ENCODE measurements at places on chromosomes 1 and 21. TPM values are rescaled to one million over a fixed set of nuclear protein-coding genes. Genes with fewer than 3 reads are reported as not detected.

GRCh38 chr1:230228236-230228897, 161.3 kb downstream of the GALNT2 start:
- no peaks in the 10 kb centered on the region for H3K36me3 ChIP-seq
- no peaks in the 10 kb centered on the region for H3K27me3 ChIP-seq

GRCh38 chr1:55146781-55147180, 68.4 kb downstream of the USP24 start:
- H3K4me1 ChIP-seq, result no peaks in the 10 kb centered on the region
- no peak overlapping the region for H3K27ac ChIP-seq
- no peak overlapping the region for H3K4me3 ChIP-seq

- no peak for DNase-seq
- H3K4me3 ChIP-seq, result no peak overlapping the region
- no peaks in the 10 kb centered on the region for H3K4me1 ChIP-seq
- no peaks in the 10 kb centered on the region for H3K36me3 ChIP-seq
- H3K27me3 ChIP-seq, result no peaks in the 10 kb centered on the region
Observed at GRCh38 chr1:201230676-201231075, 40.1 kb downstream of the IGFN1 start.

- no peak for DNase-seq
- no peaks in the 10 kb centered on the region for H3K4me1 ChIP-seq
- H3K27me3 ChIP-seq, result no peaks in the 10 kb centered on the region
- H3K36me3 ChIP-seq, result no peaks in the 10 kb centered on the region
Observed at GRCh38 chr21:38852278-38852677, 46.5 kb downstream of the ETS2 start.

GRCh38 chr1:66919828-66920227, 4.8 kb downstream of the DNAI4 start:
- H3K27me3 ChIP-seq, result no peaks in the 10 kb centered on the region
- H3K36me3 ChIP-seq, result no peaks in the 10 kb centered on the region
- H3K27ac ChIP-seq, result no peak overlapping the region
- H3K4me1 ChIP-seq, result peaks cover 7% of the 10 kb centered on the region
- DNase-seq, result no peak
- H3K4me3 ChIP-seq, result no peak overlapping the region

DNA sequence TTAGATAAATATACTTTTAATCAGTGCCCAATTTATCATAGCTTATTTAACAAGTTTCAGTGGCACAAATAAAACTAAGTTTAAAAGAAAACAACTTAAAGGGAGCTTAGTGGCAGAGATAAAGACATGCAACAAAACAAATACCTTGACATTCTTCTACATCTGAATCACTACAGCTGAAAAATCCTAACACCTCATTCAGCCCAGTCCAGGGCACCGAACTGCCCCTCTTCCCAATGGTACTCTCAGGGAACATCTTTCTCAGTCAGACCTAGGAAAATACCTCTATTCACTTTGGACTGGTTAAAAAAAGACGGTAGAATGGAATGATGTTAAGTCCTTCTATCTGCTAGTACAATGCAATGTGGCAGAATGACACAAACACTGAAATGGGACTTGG, 8.3 kb downstream of the OTUD7B start:
- no peak overlapping the region for H3K4me3 ChIP-seq
- no peaks in the 10 kb centered on the region for H3K36me3 ChIP-seq
- peaks cover 11% of the 10 kb centered on the region for H3K4me1 ChIP-seq

GRCh38 chr1:65163201-65163805, 15.3 kb downstream of the AK4 start:
- H3K27ac ChIP-seq, result no peak overlapping the region
- no peak overlapping the region for H3K4me3 ChIP-seq
- H3K36me3 ChIP-seq, result no peaks in the 10 kb centered on the region
- H3K27me3 ChIP-seq, result no peaks in the 10 kb centered on the region

GRCh38 chr1:223721658-223722607, 9.6 kb downstream of the CAPN2 start:
- DNase-seq, result no peak
- H3K4me3 ChIP-seq, result no peak overlapping the region
- H3K27ac ChIP-seq, result no peak overlapping the region
- H3K27me3 ChIP-seq, result no peaks in the 10 kb centered on the region
- peaks cover 18% of the 10 kb centered on the region for H3K4me1 ChIP-seq
- no peaks in the 10 kb centered on the region for H3K36me3 ChIP-seq

DNA sequence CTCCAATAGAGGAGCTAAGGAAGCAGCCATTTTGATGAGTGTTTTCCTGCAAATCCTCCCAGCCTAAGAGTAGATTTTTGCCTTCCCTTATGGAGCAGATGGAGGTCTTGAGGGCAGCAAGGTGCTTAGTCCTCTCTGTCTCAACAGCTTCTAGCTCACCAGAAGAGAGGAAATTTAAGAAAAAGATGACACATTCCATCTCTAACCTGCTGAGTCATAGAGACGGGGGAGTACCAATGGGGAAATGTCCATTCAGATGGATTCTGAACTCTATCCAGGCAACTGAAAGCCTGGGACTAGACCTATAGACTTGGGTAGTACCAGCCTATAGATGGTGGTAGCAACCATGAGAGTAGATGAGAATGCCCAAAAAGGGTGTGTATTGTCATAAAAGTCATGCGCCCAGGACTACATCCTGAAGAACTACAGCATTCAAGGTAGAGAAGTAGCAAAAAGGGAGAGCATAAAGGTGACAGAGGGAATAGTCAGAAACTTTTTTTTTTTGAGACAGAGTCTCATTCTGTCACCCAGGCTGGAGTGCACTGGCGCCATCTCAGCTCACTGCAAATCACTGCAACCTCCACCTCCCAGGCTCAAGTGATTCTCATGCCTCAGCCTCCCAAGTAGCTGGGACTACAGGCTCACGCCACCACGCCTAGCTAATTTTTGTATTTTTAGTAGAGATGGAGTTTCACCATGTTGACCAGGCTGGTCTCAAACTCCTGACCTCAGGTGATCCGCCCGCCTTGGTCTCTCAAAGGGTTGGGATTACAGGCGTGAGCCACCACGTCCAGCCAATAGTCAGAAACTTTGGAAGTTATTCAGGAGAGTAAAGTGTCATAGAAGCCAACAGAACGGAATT, 10.7 kb upstream of the ELOA start:
- peaks cover under 1% of the 10 kb centered on the region for H3K4me1 ChIP-seq
- H3K4me3 ChIP-seq, result no peak overlapping the region
- no peaks in the 10 kb centered on the region for H3K27me3 ChIP-seq
- H3K36me3 ChIP-seq, result no peaks in the 10 kb centered on the region

GRCh38 chr1:162212713-162213112, 143.2 kb downstream of the NOS1AP start:
- H3K4me3 ChIP-seq, result no peak overlapping the region
- no peak for DNase-seq
- no peak overlapping the region for H3K27ac ChIP-seq
- no peaks in the 10 kb centered on the region for H3K36me3 ChIP-seq
- H3K4me1 ChIP-seq, result peaks cover 4% of the 10 kb centered on the region

DNA sequence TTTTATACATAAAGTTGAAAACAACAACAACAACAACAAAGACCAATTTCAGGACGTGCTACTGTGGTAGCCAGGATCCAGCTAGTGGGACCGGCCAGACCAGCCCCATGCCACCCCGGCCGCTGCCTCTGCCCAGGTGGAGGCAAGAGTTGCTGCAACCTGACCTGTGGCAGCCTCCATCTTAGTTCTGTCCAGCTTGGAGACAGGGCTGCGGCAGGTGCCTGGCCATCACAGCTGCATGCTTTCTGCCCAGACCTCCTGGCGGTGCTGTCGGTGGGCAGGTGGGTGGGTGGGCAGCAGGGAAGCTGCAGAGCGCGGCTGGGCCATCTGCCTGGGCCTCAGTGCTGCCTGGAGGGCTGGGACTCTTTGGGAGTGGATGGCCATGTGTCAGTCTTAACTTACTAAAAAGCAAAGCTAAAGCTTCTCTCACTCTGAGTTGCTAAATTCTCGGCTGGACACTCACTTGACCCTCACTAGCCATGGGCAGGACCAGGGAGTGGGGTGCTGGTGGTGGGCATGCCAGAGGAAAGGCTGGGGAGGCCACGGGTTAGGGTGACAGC, 38.6 kb downstream of the KIAA1614 start:
- peaks cover 7% of the 10 kb centered on the region for H3K4me1 ChIP-seq
- H3K36me3 ChIP-seq, result no peaks in the 10 kb centered on the region
- H3K4me3 ChIP-seq, result no peak overlapping the region

The PHLDA3 gene
- 27.3 TPM for total RNA-seq

The CHRM3 gene
- 35.7 TPM for total RNA-seq

The FCER1G gene
- total RNA-seq, result 28.9 TPM

The OR4F29 gene
- not detected for total RNA-seq

The PRR9 gene
- not detected for total RNA-seq

Data from ovary (tissue), 10 donors.